GM20000 (cell line): ENCODE measurements at places on chromosomes 13 and 19.

- DNase-seq, result no peak
These were observed 235.6 kb upstream of the CSNK1A1L start for GRCh38 chr13:37340901-37341670.

DNA sequence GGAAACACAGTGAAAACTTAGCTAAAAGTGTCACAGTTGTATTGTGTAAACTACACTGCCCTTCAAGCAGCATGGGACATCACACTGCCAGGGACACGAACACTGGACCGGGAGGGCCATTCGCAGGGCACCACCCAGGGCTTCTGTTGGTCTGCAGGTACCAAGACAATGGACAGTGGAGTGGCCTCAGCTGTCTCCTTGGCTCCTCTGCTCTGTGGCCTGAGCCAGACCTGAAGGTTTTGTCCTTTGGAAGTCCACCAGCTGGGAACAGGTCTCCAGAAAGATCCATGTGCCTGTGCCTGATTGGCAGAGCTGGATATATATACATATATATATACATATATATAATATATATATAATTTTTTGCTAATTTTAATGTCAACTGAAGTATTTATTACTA is 149.8 kb downstream of the ZNF536 start:
- no peak for DNase-seq

DNA sequence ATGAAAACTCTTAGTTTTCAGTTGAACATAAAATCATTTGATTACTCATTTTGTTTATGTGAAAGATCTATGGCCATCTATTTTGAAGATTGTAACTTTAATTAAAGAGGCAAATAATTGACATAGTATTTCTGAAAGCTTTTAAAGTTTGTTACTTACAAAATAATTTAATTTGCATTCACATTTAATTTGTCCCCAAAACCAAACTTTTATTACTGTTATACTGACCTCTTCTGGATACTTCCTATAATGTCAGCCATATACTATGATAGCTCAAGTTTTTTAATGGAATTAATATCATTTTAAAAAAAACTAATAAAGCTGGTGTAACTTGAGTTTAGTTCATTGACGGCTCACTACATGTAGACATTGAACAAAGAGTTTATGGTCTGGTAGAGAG is 4.9 kb upstream of the SGCG start:
- no peak for DNase-seq

- DNase-seq, result no peak
These were observed 7.6 kb downstream of the IL27RA start for GRCh38 chr19:14039181-14039580.

DNA sequence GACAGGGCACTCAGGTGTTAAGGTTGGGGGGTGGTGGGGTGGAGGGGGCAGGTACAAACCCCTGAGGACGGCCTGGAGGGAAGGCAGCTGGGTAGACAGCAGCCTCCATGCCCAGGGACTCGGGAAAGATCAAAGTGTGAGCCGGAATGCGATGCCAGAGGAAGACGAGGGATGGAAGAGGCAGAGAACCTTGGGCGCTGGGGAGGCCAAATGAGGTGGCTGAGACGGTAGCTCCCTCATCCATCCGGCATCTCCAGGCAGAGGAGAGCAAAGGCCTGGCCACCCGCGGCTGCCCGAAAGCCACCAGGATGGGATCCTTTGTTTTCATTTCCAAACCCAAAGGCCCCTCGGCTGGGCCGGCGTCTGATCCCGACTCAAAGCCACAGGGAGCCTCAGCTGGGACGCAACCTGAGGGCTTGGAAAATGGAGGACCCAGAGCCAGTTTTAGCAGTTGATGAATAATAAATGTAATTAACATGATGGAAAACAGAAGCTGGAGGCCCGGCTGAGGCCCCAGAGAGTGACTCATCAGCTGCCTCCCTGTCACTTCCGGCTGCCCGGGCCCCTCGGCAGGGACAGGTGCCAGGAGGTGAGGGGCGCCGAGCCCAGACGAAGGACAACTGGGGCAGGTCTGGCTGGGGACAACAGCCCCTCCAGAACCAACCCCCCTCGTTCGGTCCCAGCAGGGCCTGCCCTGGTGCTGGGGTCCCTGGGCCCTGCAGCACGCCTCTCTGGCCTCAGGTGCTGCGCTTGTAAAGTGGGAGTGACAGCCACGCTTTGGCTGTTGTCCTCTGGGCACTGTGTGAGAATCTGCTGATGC is 61.6 kb downstream of the CEBPG start:
- DNase-seq, result no peak

DNA sequence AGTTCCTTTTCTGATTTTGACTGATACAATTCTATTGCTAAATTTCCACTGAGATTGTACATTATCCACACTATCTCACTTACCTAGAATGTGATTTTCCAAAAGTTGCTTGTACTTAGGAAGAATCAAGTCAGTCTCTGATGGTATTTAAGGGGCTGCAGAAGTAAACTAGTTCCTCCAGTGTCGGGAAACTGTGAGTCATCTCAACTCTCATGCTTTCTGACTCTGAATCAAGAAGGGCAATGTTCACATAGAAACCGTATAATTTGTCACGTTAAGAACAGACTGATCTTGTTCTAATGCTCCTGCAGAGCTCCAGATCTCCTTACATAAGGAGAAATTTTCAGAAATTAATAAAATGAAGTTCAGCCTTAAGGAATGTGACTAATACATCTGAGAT is 369.3 kb downstream of the KLF5 start:
- no peak for DNase-seq

DNA sequence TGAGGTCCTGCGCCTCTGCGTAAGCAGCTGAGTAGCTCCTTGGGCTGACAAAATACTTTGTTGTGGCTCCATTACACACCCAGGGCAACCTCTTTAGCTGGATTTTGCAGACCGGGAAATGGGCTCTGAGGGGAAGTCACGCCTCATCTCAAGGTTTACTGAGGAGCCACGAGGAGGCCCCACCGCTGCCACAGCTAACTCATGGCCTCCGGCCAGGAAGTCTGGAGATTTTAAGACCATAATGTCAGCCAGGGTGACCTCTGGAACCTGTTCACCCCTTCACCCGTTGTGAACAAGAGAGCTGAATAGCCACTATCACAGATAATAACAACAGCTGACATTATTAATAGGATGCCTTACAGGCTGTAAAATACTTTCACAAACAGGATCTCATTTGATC is 351.3 kb upstream of the TMTC4 start:
- DNase-seq, result no peak

DNA sequence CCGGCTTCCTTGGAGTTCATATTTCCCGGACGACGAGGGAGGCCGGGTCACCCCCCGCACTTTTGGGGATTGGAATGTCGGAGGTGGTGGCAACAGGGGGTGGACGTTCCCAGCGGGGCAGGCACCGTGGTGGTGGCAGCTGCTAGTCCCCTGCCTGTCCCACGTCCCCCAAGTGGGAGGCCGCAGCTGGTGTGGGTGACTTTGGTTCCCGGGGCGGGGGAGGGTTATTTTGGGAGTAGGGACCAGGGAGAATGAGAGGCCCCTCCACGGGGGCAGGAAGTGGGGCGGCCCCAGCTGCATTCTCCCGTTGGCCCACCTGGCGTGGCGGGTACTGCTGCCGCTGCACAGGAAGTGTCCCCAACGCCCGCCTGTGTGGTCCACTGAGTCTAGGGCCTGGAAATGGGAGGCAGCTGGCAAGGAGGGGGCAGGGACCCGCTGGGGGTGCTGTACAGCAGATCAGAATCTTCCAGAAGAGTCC is 11.1 kb upstream of the PLIN3 start:
- no peak for DNase-seq
